ENCODE measurements at places on chromosomes 16 and 17.

- no peak for DNase-seq
Observed at GRCh38 chr17:12756786-12757185, 32.5 kb upstream of the ARHGAP44 start.

GRCh38 chr16:88796278-88796677 is 7.3 kb upstream of the CDT1 start:
- no peak for DNase-seq

DNA sequence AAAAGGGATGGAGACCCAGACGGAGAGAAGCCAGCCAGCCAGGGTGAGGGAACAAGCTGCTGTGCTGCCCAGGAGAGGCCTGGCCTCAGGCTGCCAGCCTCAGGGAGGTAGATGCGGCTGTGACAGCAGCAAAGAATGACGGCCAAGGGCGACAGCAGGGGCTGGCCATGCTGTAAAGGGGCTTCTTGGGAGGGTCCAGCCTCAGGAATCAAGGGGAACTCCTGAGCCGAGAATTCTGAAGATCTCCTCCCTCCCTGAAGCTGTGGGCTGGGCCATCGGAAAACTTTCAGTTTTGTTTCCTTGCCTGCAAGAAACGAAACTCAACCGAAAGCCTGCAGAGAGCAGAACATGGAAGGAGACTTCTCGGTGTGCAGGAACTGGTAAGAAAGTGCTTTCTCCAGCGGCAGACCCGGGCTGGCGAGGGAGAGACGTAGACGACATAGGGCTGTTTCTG is at the start of gene XAF1:
XAF1 (plus strand) TSS at position 316 of the 454 bp plus-strand sequence; CDS start at position 349, 33 bp downstream.
- no peak for DNase-seq

DNA sequence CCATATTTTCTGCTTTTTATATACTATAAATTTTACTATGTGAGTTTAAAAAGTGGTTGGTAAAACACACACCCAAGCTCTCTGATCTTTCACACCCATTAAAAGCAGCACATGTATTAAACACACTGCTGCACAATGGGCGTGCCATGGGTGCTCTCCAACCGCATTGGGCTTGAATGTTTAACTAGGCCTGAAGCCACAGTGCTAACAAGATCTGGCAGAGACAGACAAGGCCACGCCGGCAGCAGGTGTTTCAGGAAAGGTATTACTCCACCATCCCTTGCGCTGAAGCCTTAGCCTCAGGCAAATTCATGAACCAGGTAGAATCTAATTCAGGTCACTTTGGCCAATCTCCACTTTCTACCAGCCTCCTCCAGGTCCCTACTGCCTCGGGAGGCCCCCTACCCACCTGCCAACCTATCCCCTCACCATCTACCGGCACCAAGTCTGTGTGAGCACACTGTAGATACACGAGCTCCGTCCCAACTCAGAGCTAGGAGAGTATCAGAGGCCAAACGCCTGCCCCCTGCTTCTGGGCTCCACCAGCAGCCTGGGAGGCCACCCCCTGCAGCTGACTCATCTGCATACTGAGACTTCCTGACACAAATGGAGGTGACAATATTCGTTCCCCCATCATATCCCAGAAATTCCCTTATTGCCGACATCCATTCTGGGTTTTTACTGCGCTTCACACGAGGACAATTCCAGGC is 95.0 kb downstream of the ADCY9 start:
- DNase-seq = peak; percentile 95

GRCh38 chr16:73878611-73879010 is 418.0 kb upstream of the PSMD7 start:
- DNase-seq = peak; percentile 57

- DNase-seq = no peak
Observed at GRCh38 chr16:15788846-15789239, 68.0 kb downstream of the MYH11 start.

GRCh38 chr17:8893621-8894201 is 26.2 kb upstream of the PIK3R6 start:
- DNase-seq = no peak

DNA sequence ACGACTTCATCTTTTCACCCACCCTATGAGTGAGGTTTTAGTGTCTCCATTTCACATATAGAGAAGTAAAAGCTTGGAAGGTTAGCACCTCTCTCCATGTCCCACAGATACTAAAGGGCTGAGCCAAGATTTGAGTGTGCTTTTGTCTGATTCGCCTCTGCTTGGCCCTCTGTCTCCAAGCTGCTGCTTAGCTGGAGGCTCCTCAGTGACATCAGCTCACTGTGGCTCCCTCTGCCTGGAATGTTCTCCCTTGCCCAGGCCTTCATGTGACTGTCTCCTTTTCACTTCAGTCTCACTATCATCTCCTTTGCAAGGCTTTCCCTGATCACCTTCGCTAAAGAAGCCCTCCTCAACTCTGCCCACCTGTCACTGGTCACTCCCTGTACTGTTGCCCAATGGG is 84.5 kb upstream of the HSBP1 start:
- DNase-seq = no peak

DNA sequence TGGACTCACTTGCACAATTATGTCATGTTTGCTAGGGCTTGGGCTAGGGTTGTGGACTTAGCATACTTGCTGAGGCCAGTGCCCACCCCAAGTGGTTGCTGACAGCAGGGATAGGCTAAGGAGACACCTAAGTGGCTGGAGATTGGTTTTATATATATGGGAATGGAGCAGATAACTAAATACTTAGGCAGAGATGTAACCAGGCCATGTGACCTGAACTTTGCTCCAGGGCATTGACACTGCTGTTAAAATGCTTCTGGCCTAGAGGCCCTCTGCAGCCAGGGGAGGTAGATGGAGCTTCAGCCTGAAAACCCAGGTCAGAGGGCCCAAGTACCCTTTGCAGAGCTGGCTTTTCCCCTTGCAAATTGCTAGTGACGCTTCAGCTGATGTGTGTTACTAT is 1.4 kb upstream of the ITGB3 start:
- DNase-seq = no peak

DNA sequence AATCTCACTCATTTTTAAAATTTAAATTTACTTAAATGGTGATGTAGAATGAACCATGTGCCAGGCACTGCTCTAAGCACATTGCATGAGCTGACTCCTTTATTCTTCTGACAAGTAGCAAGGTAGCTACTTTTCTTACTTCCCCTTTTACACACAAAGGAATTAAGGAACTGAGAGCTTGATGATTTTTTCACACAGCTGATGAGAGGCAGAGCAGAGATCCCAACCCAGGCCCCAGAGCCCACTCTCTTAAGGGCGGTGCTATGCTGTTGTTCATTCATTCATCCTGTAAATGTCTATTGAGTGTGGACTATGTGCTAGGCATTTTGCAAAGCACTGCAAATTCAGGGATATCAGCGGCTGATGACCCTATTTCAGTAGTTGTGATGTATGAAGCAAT is 17.9 kb downstream of the SEC14L5 start:
- DNase-seq = no peak

GRCh38 chr16:23448392-23448791 is 4.6 kb downstream of the COG7 start:
- no peak for DNase-seq

- no peak for DNase-seq
Observed at GRCh38 chr17:54007855-54008254, 185.1 kb downstream of the KIF2B start.

GRCh38 chr17:74529243-74529642 is 2.0 kb downstream of the CD300LB start:
- no peak for DNase-seq

DNA sequence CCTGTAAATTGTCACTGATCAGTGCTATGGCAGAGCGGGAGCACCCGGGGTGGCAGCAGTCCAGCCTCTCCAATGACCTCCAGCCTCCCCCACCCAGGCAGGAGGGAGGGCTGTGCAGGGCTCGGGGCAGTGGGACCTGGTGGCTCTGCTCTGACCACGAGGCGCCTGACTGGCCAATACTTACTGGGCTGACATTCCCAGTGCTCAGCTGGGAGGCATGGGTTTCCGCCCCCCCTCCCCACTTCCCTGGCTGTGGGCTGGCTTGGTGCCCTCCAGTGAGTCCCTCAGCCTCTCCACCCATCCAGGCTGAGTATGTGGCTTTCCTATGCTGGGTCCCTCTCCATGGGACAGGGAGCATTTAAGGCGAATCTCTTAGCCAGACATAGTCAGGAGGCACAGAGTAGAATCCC is 2.7 kb downstream of the SOCS3 start:
- DNase-seq = no peak

DNA sequence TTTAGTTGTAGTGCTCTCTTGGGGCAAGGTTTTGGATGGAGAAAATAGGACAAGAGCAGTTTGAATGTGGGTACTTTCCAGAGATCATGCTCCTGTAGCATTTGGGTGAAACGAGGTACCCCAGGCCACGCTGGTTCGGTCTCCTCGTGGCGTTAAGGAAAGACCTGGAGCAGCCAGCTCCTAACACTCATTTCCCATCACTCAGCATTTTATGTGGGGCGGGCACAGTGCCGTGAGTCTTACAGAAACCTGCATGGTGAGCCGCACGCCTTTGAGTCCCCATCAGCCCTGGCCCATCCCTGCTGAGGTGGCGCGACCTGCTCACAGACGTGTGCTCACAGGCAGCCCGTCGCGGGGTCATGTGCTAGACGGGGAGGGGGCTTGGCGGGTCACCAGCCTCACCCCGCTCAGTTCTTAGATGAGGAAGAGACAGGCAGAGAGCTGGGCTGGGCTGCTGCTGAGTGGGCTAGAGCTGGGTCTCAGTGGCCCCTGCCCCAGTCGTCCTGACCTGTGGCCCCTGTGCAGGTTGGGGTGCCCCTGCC is 37.3 kb downstream of the TBCD start:
- no peak for DNase-seq

DNA sequence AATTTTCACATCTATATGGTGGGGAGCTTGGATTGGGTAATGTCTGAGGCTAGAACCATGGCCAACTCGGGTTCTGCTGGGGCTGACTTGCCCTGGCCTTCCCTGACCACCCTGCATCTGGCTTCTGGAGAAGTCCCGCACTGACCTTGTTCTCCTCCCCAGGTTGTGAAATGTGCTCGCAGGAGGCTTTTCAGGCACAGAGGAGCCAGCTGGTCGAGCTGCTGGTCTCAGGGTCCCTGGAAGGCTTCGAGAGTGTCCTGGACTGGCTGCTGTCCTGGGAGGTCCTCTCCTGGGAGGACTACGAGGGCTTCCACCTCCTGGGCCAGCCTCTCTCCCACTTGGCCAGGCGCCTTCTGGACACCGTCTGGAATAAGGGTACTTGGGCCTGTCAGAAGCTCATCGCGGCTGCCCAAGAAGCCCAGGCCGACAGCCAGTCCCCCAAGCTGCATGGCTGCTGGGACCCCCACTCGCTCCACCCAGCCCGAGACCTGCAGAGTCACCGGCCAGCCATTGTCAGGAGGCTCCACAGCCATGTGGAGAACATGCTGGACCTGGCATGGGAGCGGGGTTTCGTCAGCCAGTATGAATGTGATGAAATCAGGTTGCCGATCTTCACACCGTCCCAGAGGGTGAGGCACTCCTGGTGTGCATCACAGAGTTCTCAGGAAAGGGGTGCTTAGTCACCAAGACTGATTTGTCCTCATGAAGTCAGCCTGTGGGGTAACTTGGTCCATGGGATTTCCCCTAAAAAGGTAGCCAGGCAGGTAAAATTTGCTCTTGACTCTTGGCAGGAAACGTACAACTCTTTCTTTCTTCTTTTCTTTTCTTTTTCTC is 6.1 kb downstream of the NOD2 start:
- DNase-seq = no peak

DNA sequence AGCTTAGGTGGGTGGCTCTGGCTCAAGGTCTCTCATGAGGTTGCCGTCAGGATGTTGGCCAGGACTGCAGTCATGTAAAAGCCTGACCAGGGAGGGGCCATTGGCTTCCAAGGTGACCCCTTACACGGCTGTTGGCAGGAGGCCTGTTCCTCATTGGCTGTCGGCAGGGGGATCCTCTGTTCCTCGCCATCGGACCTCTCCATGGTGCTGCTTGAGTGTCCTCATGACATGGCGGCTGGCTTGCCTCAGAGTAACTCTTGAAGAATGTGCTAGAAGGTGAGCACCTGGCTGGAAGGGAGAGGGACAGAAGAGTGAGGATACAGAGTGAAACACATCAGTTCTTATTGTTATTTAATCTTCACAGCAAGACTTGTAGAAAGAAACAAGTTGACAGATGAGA is 4.7 kb upstream of the RPRML start:
- no peak for DNase-seq

DNA sequence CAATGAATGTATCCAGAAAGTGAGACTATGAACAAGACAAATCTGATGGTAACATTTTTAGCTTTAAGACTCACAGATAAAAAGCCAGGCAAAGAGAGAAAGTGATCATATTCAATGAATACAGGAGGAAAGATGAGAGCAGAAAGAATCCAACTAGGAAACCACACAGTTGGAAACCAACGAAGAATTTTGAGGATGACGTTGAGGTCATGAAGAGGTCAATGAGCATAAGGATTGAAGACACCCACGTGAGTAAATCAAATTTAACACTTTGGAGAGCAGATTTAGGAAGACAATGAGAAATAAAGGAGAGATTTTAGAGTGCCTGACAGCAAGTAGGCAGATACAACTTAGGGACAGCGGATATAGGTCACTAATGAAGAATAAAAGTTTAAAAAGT is 948.1 kb downstream of the KCNJ2 start:
- no peak for DNase-seq

GRCh38 chr17:4807605-4808377 is 839 bp downstream of the PLD2 start:
- no peak for DNase-seq

- DNase-seq = no peak
Observed at GRCh38 chr16:49547448-49547847, 173.8 kb downstream of the C16orf78 start.

- no peak for DNase-seq
Observed at GRCh38 chr16:77434022-77434529, 758 bp downstream of the ADAMTS18 start.

DNA sequence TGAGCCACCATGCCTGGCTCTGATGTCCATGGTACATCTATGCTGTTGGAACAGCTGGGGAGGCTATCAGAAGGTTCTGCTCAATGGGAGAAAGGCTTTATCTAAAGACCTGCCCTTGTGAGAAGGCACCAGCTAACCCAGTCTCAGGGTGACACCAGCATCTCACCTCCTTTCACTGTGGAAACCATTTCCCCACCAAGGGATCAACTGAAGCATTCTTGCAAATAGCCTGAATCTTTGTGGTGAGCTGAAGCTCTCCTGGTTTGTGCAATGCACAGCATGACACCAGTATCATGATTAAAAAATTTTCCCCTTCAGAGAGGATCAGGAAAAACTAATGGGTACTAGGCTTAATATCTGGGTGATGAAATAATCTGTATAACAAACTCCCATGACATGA is 5.1 kb downstream of the CCL18 start:
- DNase-seq = no peak

GRCh38 chr16:8523932-8524331 is 66.4 kb downstream of the TMEM114 start:
- no peak for DNase-seq

- no peak for DNase-seq
Observed at GRCh38 chr16:12531937-12532336, 271.8 kb downstream of the CPPED1 start.

All from NCI-H2029 treated with DMSO at 0.1 percent for 48 hours (cell line).